ENCODE measurements at places on chromosomes 12 and 14.
A peak's percentile ranks its signal among the peaks of the same experiment; 100 is the strongest.

DNA sequence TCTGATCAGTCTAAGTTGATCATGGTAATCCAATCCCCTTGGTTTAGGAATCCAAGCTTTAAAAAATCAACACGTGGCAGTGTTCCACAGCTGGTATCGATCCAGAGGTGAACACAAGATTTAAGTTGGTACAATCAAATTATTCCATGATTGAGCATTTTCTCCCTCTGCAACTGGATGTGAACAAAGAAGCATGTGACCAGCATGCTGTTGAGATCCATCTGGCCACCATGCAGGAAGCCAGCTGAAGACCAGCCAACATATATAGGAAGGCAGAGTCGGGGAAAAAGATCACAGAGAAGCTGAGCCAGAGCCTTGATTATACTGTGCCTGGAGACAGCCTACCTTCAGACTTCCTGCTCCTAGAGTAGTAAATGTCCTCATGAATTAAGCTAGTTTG is 158.3 kb downstream of the SEC23A start:
- peak; percentile 61 for DNase-seq

GRCh38 chr12:111006621-111007020 is 86.2 kb upstream of the MYL2 start:
- no peak for DNase-seq

DNA sequence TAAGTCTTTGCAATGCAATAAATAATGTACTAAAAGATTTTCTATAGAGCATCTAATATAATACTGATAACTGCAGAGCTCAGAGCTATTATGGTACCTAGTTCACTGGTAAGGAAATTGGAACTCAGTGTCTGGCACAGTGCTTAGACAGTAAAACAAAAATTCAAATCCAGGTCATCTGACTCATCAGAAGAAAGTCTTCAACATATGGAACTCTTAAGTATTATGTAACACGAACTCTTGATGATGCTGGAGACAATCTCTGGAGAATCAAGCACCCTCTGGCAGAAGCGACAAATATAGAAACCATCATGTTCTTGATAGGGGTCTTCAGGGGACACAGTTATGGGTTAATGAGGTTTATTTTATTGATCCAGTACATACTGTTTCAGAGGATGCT is 37.3 kb upstream of the TRHDE start:
- no peak for DNase-seq

- no peak for DNase-seq
Measured at GRCh38 chr12:15157269-15157671, 63.9 kb downstream of the RERG start.

DNA sequence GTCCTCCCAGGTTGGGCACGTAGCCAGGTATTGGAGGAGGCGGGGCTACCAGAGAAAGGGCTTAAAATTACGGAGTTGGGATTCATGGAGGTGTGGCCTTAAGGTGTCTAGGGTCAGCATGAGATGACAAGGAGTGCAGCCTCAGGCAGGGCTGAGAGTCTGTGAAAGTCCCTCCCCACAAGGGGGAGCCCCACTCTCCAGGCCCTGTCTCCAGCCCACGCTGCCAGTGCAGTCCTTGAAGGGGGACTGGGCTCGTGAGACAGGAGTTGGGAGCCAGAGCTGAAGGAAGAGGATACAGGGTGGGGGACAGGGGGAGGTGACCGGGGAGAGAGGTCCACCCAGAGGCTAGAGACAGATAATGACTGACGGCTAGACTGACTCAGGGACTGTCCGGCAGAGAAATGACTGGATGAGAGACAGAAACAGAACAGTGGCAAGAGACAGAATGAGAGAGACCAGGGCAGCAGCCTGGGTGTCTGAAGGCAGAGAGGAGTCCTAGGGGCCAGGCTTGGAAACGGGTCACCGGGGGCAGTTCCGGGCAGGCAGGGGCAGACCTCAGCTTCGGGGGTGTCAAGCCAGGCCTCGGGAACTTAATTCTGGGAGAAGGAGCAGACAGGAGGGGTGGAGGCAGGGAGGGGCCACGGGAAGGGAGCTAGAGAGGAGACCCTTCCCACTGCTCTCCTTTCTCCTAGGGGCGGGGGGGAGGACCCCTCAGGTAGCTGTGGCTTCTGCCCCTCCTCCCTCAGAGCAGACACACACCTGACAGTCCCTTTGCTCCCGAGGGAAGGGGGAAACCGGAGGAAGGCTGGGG is 970 bp downstream of the CDH24 start:
- DNase-seq = peak; percentile 69

DNA sequence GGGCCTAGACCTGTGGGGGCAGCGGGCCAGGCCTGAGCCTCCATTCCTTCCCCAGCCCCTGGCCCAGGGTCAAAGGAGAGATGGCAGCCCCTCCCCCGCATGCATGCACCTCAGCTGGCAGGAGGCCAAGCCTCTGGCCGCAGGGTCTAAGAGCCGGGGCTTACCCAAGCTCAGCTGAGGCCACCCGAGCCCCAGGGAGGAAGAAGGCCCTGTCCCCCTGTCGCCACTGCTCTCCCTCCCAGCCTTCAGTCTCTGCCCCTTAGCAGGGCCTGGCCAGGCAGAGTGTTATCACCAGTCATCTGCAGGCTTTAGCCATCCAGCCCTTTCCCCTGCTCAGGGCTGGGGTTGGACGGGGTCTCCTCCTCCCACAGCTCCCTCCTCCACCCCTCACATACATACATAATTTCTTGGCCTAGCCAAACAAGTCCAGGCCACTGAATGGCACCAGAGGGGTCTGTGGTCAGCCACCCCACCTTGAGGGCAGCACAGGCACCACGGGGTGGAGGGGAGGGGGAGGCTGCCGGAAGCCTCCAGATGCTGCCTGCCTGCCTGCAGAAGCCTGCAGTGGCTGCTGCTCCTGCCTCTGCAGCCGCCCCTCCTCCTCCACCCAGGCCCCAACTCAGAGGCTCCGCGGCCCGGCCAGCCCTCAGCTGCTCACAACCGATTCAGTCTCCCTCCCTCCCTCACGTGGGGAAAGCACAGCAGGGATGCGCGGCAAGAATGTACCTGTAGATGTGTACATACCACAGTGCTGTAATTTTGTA is 22.8 kb downstream of the RAB35 start:
- no peak for DNase-seq

DNA sequence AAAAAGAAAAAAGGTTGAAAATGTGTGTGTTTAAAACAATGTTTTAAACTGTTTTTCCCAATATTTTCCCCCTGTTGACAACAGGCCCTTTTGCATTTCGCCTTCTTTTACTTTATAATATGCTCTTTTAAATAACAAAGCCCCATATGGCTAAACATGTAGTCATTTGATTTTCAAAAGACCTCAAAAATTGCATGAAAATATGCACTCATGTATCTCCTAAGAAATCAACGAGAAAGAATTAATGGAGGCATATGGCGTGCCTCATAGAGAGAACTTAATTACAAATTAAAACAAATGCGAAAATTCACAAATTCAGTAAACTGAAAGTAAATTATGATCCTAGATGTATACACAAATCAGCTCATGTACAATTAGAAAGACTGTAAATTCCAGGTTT is 202.6 kb upstream of the FOXN3 start:
- DNase-seq = no peak

DNA sequence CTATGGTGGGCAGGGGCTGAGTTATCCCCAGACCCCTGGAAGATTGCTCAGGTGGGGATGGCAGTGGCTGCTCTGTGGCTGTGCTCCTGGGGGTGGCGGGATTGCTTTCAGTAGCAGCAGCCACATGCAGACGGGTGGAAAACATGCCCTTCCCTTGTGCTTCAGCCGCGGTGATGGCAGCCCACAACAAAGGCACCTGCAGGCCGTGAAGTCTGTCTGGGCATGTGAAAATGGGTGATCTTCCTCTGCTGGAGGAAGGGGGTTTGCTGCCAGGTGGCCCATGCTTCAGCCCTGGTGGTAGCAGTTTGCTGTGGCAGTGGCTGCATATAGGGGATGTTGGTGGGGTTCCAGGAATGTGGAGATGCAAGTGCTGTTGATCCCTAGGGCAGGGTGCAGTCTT is 326.2 kb upstream of the RGS6 start:
- no peak for DNase-seq

DNA sequence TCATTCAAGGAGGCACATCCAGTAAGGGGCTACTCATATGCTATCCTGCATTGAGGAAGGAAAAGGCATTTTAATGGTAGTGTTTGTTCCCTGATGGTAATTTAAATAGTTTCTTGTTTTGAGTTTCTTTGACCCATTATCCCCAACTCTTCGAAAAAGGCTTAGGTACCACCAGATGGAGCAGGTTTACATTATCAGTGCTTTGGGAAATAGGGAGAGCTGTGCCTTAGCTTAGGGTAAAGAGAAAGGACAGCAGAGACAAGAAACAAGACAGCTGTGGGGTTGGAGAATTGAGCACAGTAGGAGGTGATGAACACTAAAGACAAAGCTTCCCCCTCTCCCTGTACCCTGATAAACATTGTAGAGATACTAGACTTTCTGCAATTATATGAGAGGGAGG is 29.1 kb upstream of the HELB start:
- DNase-seq = no peak

GRCh38 chr12:132152411-132152821 is 8.2 kb downstream of the NOC4L start:
- DNase-seq = no peak

DNA sequence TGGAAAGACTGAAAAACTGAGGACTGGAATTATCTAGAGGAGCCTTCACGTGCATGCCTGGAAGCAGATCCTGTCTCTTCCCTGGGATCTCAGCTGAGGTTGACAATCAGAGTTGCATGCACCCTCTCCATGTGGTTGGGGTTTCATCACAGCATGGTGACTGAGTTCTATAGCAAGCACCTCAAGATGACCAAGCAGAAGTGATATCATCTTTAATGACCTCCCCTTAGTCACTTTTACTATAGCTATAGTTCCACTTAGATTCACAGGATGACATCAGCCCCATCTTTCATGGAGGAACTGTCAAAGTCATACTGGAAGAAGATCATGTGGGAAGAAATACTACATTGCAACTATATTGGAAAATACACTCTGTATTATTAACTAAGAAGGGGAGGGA is 105.8 kb upstream of the ATXN7L3B start:
- DNase-seq = no peak

- DNase-seq = no peak
Measured at GRCh38 chr12:91986084-91986483, 159.6 kb downstream of the BTG1 start.

DNA sequence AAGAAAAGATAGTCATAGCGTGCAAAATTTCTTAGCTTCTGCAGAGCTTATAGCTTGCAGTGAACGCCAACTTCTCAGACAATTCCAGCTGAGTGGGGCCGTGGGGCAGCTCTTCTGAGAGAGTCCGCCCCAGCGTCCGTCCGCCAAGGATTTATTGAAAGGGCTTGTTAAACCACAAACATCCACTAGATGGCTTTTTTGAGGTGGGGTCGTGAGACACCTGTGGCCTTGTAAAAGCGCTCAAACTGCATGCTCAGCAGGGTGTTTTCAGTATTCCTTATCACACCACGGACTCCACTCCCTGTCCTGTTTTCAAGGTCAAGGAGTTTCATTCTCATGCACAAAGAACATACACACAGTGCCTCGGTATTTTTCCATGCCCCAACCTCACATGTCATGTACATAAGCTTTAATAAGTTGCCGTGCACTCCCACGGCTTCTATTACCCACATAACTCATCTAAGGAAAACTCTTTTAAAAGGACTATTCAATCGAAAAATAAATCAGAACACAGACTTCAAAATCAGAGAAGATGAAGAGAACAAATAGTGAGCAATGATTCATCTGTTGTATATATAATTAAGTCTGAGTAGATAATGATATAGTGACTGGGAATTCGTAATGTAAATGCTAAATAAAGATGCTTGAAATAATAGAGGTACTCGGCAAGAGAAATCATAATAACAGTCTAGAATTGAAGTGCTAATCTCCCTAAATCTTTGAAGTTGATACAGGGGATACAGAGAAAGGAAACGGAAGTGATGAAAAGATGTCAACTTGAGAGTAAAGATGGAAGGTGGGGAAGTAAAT is 46.7 kb downstream of the WBP11 start:
- no peak for DNase-seq

GRCh38 chr14:75053396-75054291 is 2.4 kb upstream of the MLH3 start:
- DNase-seq = no peak

DNA sequence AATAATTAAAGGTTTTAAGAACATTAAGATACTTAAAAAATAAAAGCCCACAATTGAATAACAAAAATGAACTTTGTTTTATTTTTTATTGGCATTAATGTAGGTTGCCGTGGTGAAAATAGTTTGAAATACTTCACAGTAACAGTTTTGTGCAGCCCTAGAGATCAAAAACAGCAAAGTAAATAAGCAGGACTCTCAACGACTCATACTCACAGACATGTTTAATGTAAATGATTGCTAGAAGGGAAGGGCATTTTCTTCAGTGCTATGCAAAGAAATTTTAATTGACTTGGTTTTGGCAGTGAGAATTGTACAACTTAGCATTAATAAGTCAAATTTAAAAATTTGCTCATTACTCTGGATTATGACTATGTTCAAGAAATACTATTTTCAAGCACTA is 16.0 kb downstream of the TRMT5 start:
- DNase-seq = no peak

- DNase-seq = no peak
Measured at GRCh38 chr12:39065455-39065854, 160.1 kb upstream of the CPNE8 start.

DNA sequence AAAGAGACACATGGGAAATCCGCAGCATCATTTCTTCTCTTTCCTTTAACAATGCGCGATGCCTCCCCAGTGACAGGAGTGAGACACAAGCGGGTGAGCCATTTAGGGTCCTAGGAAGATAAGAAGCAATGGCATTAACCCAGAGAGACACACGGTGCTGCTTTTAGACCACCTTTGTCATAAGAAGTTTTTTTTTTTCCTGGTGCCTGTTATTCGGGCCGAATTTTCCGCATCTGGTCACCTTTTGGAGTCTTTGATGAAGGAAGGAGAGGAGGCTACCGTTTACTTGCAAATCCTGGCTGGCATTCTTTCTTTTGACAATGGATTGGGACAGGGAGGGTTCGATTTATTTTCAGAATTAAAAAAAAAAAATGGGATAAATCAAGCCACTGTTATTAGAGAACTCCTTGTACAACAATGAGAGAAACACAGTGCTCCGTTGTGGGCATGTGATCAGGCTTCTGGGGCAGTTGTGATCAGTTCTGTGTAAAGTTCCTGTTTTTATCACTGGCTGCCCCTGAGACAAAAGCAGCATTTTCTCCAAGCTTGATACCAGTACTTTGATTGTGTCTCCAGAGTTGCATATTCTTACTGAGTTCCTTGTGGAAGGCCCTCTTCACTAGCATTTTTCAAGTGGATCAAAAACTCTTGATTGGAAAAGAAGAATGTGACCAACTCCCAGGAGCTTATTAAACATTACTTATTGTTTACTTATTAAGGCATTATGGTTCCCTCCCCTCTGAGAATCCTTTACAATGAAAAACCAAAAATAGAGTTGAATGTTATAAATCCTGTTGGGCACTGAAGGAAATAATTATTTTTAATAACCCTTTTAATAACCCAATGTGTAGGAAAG is 1.1 kb downstream of the DIP2B start:
- DNase-seq = peak; percentile 95

DNA sequence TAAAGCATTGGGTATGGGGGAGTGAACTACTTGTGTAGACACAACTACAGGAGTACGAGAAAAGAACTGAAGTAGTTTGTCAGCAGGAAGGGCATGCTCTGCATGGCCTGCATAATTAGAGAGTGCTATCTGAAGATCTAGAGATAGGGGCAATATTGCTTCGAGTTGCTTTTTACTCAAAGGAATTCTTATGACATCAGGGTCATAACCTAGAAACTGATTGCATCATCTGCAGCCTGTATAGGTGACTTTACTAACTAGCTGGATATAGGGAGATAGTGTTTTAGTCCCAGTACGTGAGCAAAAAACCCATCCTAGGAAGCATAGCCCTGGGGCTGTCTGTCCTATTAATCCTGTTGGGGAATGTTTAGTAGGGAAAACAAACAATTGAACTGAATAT is 39.8 kb downstream of the TMTC3 start:
- no peak for DNase-seq
